Neural progenitor cell (in vitro differentiated cells): ENCODE measurements at places on chromosomes 11 and 22. TPM values are rescaled to one million over a fixed set of nuclear protein-coding genes. Genes with fewer than 3 reads are reported as not detected.

CLDN5 gene
- 0.69 and 4.1 TPM in 2 replicates for total RNA-seq

APOL3 gene
- total RNA-seq: not detected in 2 replicates

MYH9 gene
- total RNA-seq: 77.2 and 189 TPM in 2 replicates

FADS1 gene
- 163 and 184 TPM in 2 replicates for total RNA-seq

TAGLN gene
- 24.5 and 34.0 TPM in 2 replicates for total RNA-seq

OR2D2 gene
- 0.56 TPM in 1 of 2 replicates, not detected in the other for total RNA-seq

CSRP3 gene
- not detected in 2 replicates for total RNA-seq

UBQLN3 gene
- total RNA-seq: 0.37 and 0.39 TPM in 2 replicates

ANO1 gene
- 0.19 TPM in 1 of 2 replicates, not detected in the other for total RNA-seq

HOATZ gene
- total RNA-seq: not detected in 2 replicates

SLC22A25 gene
- not detected in 2 replicates for total RNA-seq
